Stimulated activated CD4-positive, alpha-beta T cell treated with anti-CD3 and anti-CD28 coated beads, Interleukin-2, amount 100 ng/mL, for 24 hours (primary cell): ENCODE measurements at places on chromosomes 12 and 14.

GRCh38 chr14:26163761-26164160 lies 434.1 kb downstream of the NOVA1 start:
- DNase-seq: no peak

DNA sequence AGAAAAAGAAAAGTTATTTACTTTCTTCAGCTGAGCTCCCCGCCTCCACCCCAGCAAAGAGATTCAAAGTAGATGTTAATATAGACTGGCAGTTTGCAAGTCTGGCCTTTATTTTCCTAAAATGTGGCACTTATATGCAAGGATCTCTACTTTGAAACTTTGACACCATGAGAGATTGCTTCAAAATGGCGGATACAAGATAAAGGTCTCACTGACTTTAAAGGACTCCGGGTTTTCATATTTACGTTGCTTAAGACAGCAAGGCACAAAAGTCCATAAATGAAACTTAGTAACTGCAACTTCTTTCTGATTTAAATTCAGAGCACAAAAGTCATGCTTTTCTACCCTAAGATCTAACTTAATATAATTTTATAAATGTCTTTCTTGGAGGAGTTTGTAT lies 3.5 kb downstream of the OTX2 start:
- DNase-seq: no peak

GRCh38 chr12:46221255-46222128 lies 47.4 kb downstream of the SLC38A1 start:
- no peak for DNase-seq

DNA sequence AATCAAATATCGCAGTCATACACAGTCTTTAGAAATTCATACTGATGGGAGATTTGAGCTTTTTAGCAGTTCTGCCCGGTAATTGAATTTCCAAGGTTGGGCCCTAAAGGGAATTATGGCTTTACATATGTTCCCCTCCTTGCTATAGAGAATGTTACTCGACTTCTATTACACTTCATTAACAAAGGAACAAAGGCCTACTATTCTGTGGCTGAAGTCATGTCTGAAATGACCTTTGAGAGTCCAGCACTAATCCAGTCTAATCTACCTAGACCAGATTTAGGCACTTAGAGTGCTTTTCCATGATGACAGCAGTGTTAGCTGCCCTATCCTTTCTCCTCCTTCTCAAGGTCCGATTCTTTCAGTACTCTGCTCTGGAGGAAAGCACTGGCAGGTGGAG lies 305.3 kb downstream of the MED13L start:
- no peak for DNase-seq

- no peak for DNase-seq
Observed at GRCh38 chr14:92360651-92361370, 37.8 kb downstream of the SLC24A4 start.

DNA sequence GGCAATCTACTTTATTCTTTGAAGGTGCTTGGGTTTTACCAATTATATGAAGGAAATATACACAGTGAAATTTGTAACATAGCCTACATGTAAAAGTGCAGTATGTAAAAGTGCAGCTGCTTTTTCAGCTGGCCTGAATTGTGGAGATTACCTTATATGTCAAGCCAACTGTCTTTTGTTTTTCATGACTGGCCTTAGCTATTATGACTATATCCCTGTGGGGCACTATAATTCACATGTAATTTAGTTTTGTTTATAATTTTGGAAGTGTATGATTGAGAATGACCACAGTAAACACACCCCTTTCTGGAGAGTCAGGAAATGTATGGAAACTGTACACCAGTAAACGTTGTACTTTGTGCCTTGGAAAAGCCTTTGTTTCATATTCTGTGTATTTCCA lies 435.0 kb upstream of the STXBP6 start:
- DNase-seq: no peak

- DNase-seq: no peak
Observed at GRCh38 chr12:110345176-110345661, 58.3 kb downstream of the ANAPC7 start.

DNA sequence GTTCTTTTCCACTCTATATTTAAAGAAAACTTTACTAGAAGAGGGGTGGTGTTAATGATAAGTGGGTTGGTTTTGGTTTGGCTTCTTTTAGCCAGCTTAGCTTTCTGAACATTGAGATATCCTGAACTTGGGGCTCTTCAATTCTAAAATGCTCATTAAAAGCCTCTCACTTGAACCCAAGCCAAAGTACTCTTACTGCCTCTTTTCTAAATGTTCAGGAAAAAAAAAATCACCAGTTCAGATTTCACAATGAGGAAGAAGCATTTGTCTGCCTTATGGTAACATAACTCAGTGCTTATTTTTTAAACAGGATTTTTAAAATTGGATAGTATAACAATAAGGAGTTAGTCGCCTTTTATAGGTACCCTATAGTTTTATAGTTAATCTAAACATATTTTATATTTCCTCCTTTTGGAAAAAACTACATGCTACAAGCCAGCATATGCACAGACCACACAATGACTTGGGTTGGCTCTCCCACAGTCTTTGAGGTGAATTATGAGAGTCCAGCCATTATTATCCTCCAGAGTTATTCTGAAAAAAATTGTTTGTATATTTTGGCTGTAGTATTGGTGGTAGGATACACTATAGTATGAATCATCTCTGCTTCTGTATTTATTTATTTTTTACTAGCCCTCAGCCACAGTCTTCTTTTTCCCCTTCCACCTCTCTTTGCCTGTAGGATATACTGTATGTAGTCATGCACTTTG lies 195.5 kb upstream of the TMPO start:
- no peak for DNase-seq

- DNase-seq: no peak
Observed at GRCh38 chr14:32250681-32251080, 47.6 kb upstream of the RNU6-8 start.

- no peak for DNase-seq
Observed at GRCh38 chr12:2083561-2083960, 30.8 kb downstream of the CACNA1C start.

DNA sequence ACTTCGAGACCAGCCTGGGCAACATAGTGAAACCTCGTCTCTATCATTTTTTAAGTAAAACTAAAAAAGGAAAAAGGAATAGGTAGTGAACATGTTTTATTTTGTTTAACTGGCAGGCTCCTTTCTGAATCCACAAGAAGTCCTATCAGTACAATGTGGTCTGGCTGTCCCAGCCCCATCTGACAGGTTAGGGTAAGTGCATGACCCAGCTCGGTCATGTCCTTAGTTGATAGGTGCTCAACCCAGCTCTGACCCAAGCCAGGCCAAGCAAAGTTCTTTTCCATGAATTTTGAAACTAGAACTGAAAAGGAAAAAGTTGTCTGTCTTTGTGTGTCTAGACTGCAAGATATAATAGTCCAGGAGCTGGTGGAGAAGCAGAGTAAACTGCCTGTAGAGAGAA lies 4.7 kb upstream of the NRDE2 start:
- no peak for DNase-seq

DNA sequence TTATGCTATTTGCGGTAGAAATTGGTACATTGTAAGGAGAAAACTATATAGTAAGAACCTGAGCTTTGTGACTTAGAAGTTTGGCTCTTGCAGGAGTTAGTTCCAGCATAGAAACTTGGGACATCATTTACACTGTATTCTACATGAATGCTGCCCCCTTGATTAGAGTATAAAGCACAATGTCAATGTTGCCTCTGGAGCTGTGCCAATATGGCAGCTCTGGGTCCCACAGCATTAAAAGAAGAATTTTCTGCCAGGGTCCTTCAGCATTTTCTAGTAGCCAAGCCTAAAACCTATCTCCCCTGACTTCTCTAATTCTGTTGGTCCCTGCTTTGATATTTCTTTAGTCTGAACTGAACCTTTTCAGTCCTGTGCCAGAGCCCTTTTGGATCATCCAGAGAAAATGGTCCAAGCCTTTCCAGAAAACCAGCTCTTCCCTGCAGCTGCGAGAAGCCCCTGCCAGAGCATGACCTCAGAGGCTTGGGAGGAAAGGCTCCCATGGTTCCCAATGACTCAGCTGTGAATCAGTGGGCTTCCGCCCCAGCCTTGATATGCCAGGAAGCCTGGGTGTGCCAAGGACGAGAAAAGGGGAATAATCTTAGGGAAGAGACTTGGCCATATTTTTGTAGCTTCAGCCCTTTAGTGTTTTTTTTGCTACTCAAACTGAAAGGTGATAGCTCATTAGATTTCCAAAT lies 43.2 kb downstream of the PLEKHG7 start:
- DNase-seq: no peak

GRCh38 chr12:20122274-20122673 lies 246.1 kb upstream of the PDE3A start:
- DNase-seq: no peak

- no peak for DNase-seq
Observed at GRCh38 chr14:43001731-43002130, 1395.1 kb downstream of the LRFN5 start.

GRCh38 chr12:104212516-104212915 lies 3.1 kb upstream of the TXNRD1 start:
- no peak for DNase-seq

DNA sequence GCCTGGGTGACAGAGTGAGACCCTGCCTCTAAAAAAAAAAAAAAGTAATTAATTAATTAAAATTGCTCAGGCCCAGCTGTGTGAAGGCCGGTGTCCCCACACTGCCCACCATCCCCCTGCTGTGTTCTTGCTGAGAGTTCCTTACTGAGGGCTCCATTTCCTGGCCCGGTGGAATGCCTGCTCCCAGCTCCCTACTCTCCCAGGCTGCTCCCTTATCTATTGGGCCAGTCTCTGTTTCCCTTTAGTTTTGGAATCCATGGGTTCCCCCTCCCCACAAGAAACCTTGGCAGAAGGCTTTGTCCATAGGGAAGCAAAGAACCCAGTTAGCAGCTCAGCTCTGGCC lies 19.0 kb downstream of the MLXIP start:
- DNase-seq: no peak

GRCh38 chr12:82904219-82904790 lies 217.6 kb downstream of the TMTC2 start:
- no peak for DNase-seq

- DNase-seq: no peak
Observed at GRCh38 chr12:1832801-1833595, 12.6 kb downstream of the LRTM2 start.

DNA sequence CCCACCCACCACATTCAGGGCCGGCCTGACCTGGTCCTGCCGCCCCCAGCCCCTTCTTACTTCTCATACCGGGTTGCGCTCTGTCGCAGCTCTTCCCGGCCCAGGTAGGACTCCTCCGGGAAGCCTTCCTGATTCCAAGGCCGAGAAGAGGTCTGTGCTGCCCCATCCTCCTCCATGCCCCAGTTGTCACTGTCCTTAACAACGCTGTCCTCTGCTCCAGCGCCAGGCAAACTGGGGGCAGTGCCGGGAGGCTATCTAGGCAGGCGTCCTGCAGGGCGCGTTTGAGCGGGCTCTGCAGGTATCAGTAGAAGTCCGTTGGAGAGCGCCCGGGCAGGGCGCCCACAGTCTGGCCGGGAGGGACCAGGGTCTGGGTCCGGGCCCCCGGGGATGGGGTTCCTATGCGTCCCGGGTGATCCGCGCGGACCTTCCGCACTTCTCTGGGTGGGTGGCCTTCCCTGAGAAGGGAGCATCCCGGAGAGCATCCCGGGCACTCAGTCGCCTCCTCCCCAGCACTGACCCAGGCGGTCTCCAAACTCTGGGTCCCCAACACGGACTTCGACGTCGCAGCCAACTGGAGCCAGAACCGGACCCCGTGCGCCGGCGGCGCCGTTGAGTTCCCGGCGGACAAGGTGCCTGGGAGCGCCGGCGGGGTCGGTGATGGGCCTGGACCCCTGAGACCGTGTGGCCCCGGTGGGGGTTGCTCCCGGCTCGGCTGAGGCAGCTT lies 900 bp downstream of the AMN start:
- DNase-seq: no peak

DNA sequence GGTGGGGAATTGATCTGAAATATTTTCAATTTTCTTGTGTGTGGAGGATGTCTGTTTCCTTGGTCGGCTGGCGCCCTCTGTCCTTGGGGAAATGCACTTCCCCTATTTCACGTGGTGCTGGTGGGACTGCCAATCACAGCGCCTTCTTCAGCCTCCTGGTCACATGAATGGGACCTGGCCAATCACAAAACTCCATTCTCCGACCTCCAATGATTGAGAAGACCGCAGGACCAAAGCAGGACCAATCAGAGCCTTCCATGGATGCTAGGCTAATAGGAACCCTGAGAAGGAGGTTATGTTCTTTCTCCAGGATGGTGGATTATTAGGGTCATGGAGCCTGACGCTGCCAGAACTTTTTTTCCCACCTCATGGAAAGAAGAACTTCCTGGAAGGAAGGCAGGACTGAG lies 188.7 kb downstream of the TTC8 start:
- peak; percentile 27 for DNase-seq

DNA sequence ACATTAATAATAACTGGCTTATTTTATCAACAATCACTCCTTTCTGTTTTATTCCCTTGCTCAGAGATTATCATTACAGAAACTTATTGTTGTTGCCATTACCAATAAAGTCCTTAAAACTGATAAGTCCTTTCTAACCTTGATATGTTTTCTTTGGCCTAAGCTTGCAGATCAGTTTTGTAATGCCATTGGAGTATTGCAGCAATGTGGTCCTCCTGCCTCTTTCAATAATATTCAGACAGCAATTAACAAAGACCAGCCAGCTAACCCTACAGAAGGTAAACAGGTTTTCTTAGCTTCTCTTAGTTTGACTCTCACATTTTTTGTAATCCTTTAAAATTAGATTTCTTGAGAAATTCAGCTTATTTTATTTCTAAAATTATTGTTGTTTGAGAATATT lies 3.9 kb downstream of the MED21 start:
- DNase-seq: no peak

DNA sequence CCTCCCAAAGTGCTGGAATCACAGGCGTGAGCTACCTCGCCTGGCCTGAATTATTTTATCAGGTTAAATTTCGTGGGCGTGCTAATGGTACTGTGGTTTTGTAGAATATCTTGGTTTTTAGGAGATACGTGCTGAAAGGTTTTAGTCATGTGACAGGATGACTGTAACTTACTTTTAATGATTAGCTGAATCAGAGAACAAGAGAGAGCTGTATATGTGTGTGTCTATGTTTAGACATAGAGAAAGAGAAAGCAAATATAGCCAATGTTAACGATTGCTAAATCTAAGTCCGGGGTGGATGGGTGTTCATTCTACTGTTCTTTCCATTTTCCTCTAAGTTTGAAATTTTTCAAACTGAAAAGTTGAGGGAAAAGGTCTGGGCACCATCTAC lies 9.2 kb upstream of the PNMA1 start:
- DNase-seq: no peak

DNA sequence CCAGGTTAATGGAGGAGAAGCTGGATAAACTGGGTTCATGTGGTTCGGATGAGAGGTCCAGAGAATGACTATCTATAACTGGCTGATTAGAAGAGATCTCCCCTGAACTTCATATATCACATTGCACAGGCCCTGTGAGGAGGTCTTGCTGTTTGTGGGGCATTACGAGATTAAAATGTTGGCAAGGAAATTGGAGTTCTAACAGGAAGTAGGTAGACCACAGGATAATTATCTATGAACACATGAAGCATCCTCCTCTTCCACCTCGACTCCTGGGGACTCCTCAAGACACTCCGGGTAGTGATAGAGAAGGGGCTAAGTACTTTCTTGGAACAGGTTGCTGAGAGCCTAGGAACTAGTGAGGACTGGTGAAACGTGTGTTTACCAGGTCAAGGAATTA lies 418.8 kb downstream of the KCNH5 start:
- no peak for DNase-seq
